Tongue (tissue), 3 donors: ENCODE measurements at places on chromosomes 3 and 15. TPM values are rescaled to one million over a fixed set of nuclear protein-coding genes. Genes with fewer than 3 reads are reported as not detected.

Gene CD80
- not detected for total RNA-seq

Gene ISLR
- total RNA-seq = 119 TPM

Gene LYZL4
- not detected for total RNA-seq

Gene ANKDD1A
- 14.4 TPM for total RNA-seq

Gene PCBP4
- total RNA-seq = 58.0 TPM

Gene SYNPR
- not detected for total RNA-seq

Gene UBAP1L
- total RNA-seq = 2.3 TPM

Gene MESP2
- not detected for total RNA-seq

Gene GOLGA6A
- not detected for total RNA-seq

Gene PPP2R3A
- 117 TPM for total RNA-seq

Gene STRIT1
- total RNA-seq = 3.9 TPM

Gene LRRC2
- 13.0 TPM for total RNA-seq

Gene PRR20G
- total RNA-seq = not detected

Gene ASB14
- 3.4 TPM for total RNA-seq

Gene PEX11A
- 9.3 TPM for total RNA-seq

Gene TMC3
- not detected for total RNA-seq

Gene IGF2BP2
- total RNA-seq = 41.4 TPM

Gene PLCH1
- total RNA-seq = 3.1 TPM

Gene CD96
- total RNA-seq = 0.10 TPM

Gene CA12
- 8.9 TPM for total RNA-seq

Gene PCCB
- total RNA-seq = 43.9 TPM

Gene SLC25A38
- 15.6 TPM for total RNA-seq

Gene SEMA3B
- 45.2 TPM for total RNA-seq

Gene SCG3
- total RNA-seq = 0.51 TPM

Gene VIPR1
- total RNA-seq = 18.7 TPM

Gene UROC1
- not detected for total RNA-seq

Gene CACNA1D
- 10.1 TPM for total RNA-seq

Gene LRRC3B
- 6.3 TPM for total RNA-seq

Gene SEMA3G
- total RNA-seq = 14.0 TPM

Gene HGD
- 2.5 TPM for total RNA-seq

Gene FGD5
- total RNA-seq = 26.1 TPM

Gene KCNAB1
- 6.3 TPM for total RNA-seq

Gene ERC2
- total RNA-seq = 3.4 TPM

Gene KCNMB2
- total RNA-seq = 6.2 TPM

Gene PXYLP1
- 20.7 TPM for total RNA-seq

Gene BCL2A1
- 8.1 TPM for total RNA-seq

Gene C2CD4B
- 20.2 TPM for total RNA-seq

Gene MORC1
- not detected for total RNA-seq

Gene PPP1R14D
- not detected for total RNA-seq

Gene XCR1
- total RNA-seq = not detected

Gene CKMT1B
- 4.3 TPM for total RNA-seq

Gene ZNF445
- total RNA-seq = 23.4 TPM

Gene PLA2G4E
- 1.9 TPM for total RNA-seq

Gene ADPGK
- 40.5 TPM for total RNA-seq

Gene GPR15
- not detected for total RNA-seq

Gene CHL1
- 69.0 TPM for total RNA-seq

Gene ADGRG7
- total RNA-seq = not detected

Gene HRH1
- total RNA-seq = 9.6 TPM

Gene ADAMTSL3
- 29.2 TPM for total RNA-seq

Gene TMEM207
- not detected for total RNA-seq

Gene CHRM5
- total RNA-seq = not detected

Gene TMEM212
- total RNA-seq = not detected

Gene TNFAIP8L3
- 6.5 TPM for total RNA-seq

Gene KLF15
- total RNA-seq = 12.1 TPM
